ENCODE measurements at places on chromosomes 16 and 17.

DNA sequence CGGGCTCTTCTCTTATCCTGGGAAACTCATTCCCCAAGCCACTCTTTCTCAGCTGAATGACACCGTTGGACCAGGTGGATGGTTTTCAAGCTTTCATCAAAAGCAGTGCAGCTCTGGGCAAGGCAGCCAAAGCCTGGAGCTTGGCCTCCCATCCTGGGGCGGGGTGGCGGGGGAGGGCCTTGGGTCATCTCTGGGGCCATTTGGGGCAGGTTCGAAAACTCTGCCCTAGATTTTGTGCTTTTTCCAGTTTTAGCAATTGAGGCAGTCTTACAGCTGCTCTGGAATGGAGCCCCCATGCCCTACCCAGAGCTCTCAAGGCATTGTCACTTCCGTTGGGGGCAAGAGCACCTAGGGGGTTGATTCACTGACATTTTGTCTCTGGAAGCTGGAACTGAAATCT lies 9.1 kb downstream of the MPRIP start:
- peak overlapping the region; percentile 85 for H3K27ac ChIP-seq
- peaks cover 97% of the 10 kb centered on the region for H3K4me1 ChIP-seq
- no peaks in the 10 kb centered on the region for H3K36me3 ChIP-seq
- no peak for DNase-seq
- no peak overlapping the region for H3K4me3 ChIP-seq

DNA sequence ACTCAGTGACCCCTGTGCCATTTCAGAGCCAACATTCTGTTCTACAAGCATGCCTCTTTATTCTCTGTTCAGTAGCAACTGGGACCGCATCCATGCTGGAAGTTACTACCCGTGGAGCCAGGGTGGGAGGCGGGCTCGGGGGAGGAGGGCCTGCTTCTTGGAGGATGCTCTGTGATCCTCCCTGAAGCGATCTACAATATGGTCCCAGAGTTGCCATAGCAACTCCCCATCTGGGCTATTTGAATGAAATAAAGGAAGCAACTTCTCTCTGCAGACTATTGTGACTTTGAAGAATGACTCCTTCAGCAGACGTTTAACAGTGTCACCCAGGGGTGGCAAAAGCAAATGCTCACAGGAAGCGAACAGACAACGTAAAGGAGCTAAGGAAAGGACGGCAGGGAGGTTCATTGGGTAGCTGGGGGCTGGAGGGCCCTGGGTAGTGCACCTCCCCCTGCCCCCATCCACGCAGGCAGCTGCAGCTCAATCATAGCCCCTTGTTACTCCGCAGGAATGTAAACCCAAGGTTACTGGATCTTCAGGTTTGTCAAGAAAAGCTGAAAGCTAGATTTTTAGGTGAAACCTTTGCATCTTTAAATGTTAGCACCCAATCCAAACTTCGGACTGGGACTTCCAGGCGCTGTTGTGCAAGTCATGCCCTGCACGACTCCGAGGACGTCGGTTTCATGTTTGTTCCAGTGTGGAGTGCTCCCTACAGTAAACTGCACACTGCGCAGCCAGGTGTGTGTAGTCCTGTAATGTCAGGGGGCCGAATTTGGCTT lies 51.1 kb upstream of the MEAK7 start:
- no peak for DNase-seq
- H3K27me3 ChIP-seq = no peaks in the 10 kb centered on the region
- no peak overlapping the region for H3K4me3 ChIP-seq
- no peaks in the 10 kb centered on the region for H3K36me3 ChIP-seq
- H3K4me1 ChIP-seq = no peaks in the 10 kb centered on the region

- no peak overlapping the region for H3K4me3 ChIP-seq
- peak; percentile 37 for DNase-seq
- peak overlapping the region; percentile 42 for H3K27ac ChIP-seq
These were observed 28.2 kb upstream of the KPNB1 start for GRCh38 chr17:47621293-47622179.

DNA sequence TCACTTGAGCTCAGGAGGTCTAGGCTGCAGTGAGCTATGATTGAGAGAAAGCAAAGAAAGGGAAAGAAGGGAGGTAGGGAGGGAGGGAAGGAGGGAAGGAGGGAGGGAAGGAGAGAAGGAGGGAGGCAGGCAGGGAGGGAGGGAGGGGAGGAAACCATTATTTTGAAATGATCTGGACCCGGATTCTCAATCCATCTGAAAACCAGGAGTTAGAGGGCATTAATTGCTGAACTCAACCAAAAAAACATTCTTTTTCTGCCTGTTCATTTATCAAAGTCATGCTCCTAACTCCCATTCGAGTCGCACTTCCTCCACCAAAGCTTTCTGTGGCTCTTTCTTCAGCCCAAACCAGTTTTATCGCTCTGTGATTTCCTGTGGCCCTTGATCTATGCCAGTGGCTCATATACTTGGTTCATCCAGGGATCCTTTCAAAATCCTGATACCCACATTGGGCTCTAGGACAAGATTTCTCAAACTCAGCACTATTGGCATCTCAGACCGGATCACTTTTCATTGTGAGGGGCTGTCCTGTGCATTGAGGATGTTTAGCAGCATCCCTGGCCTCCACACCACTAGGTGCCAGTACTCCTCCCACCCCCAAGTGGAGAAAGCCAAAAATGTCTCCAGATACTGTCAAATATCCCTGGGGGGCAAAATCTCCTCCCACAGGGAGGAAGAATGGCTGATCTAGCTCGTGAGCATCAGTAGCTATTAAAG lies 38.2 kb downstream of the CMTM4 start:
- H3K36me3 ChIP-seq = no peaks in the 10 kb centered on the region
- H3K4me3 ChIP-seq = no peak overlapping the region
- no peak overlapping the region for H3K27ac ChIP-seq
- no peaks in the 10 kb centered on the region for H3K27me3 ChIP-seq
- DNase-seq = no peak

DNA sequence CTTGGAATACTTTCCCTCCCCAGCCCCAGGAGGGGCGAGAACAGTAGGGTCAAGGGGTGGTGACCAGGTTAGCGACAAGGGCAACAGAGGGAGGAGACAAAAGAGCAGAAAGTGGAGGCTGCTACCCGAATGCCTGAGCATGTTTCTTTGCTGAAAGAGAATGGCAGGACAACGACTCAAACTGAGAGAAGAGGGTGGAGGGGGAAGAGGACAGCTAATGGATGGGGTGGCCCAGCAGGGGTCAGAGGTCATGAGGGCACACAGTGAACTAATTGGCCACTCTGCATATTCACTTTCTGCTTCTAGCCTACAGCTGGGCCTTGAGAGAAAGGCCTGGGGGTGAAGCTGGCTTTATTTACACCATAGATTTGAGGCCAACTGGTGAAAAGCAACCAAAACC lies 19.1 kb upstream of the DDX52 start:
- no peaks in the 10 kb centered on the region for H3K4me1 ChIP-seq
- no peaks in the 10 kb centered on the region for H3K27me3 ChIP-seq
- H3K4me3 ChIP-seq = no peak overlapping the region

- H3K36me3 ChIP-seq = no peaks in the 10 kb centered on the region
- no peak for DNase-seq
- no peak overlapping the region for H3K27ac ChIP-seq
- no peaks in the 10 kb centered on the region for H3K27me3 ChIP-seq
- H3K4me3 ChIP-seq = no peak overlapping the region
These were observed 291.9 kb downstream of the BCAS3 start for GRCh38 chr17:60969500-60970037.

DNA sequence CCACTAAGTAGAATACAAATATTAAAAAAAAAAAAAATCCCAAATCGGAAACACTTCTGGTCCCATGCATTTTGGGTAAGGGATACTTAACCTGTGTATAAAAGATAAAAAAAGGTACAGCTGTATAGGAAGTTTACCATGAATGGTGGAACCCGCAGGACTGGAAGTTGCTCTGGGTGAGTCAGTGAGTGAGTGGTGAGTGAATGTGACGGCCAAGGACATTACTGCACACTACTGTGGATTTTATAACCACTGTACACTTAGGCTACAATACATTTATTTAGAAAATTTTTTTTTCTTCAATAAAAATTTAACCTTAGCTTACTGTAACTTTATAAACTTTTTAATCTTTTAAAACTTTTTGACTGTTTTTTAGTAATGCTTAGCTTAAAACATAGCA lies 71.3 kb upstream of the BCAR1 start:
- no peak overlapping the region for H3K27ac ChIP-seq
- no peaks in the 10 kb centered on the region for H3K4me1 ChIP-seq
- no peaks in the 10 kb centered on the region for H3K27me3 ChIP-seq
- no peaks in the 10 kb centered on the region for H3K36me3 ChIP-seq

DNA sequence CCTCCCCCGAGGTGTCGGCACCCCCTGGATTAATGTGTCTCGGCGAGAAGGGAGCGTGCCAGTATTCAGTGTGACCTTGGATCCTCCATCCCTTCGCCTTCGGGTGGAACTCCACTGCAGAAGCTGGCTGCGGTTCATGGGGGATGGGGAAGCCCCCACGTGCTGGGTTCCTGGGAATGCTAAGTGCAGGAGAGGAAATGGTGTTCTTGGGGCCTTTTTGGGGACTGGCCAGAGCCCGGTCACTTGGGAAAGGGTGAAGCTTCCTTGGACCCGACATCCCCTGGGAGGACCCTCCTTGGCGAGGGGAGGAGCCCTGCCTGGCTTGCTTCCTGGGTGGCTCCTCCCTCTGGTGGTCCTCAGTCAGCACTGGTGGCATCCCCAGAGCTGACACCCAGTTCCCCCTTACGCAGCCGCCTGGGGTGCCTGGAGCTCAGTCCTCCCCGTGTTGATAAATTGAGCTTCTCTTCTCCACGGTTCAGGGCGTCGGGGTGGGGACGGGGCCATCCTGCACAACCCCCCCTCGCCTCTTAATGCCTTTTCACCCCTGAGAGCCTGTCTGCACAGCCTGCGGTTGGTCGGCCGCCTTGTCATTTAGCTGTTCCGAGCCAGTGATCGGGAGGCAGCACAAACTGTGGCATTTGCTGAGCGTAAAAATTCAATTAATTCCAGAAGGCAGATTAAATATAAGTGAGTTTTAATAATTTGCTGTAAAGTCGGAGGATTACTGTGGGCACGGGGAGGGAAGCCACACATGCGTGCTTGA lies 30.7 kb upstream of the GSE1 start:
- H3K4me3 ChIP-seq = no peak overlapping the region
- H3K36me3 ChIP-seq = no peaks in the 10 kb centered on the region
- no peak overlapping the region for H3K27ac ChIP-seq

- H3K27me3 ChIP-seq = no peaks in the 10 kb centered on the region
- no peaks in the 10 kb centered on the region for H3K36me3 ChIP-seq
- H3K4me3 ChIP-seq = no peak overlapping the region
- no peak for DNase-seq
These were observed 250.0 kb downstream of the ABCC12 start for GRCh38 chr16:47905771-47906170.

Data from heart left ventricle (tissue), 16 donors.